ENCODE measurements at places on chromosomes 16 and 17.

DNA sequence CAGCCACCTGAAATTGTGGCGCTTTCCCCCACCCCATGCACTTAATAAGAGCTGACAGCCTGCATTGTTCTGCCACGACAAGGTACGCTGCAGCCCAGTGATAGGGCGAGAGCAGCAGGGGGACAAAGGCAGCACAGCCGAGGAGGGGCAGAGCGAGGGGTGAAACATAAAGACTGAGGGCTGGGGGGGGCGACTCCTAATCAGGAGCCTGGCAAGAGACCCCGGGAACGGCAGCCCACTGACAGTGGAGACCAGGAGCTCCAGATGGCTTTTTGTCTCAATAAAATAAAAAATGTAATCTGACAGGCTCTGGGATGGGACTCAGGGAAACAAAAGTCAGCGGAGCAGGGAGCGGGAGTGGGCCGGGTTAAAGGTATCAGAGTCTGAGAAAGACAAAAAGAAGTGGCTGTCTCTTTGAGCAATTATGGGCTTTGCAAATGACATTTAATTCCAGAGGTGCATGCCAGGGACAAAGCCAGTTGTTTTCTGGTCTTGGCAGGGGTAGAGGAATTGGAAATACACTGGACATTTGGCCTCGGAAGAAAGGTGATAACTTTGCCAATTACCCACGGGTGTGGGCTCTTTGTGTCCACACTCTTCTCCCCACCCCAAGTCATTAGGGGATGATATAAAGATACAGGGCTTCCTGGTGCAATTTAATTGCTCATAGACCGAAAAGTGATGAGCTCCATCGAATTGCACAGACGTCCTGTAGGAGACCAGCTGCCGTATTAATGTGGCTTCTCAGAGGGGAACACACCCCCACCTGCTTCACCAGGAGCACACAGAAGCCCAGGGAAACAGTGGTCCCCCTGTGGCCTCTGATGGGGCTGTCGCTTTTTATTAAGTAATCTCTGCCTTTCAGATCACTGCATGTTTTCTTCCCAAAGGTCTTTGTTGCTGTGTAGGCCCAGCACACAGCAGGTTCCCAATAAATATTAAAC lies 17.6 kb upstream of the CCDC182 start:
- no peak for DNase-seq

- no peak for DNase-seq
Measured at GRCh38 chr16:89261691-89262563, 44.4 kb downstream of the ZNF778 start.

DNA sequence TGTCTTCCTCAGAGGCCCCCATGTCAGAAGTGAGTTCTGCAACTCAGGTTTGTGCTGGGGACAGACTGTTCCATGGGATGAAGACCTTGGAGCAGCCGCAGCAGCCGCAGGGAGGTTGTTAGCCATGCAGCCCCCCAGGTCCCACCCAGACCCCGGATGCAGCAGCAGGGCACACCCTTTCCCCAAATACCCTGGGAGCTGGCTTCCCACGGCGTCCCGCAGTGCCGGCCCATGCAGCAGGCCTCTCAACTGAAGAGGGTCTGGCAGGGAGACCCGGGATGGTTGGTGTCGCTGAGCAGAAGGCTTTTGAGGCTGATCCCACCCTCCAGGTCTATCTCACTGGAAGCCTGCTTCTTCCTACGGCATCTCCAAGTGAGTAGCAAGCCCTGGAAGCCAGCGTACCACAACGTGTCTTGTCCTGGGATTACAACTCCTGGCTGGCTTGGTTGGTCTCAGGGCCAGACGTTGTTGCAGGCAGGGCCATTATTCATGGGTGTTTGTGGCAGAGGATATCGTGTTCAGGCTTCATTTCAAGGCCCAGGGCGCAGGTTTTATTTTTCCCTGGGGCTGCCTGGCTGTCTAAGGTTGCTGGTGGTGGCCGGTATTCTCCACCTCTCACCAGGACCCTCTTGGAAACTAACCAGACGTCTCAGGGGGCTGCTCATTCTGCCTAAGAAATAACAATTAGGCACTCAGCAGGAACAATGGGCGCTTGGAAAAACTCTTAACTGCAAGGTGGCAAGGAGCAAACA lies 223.2 kb downstream of the C16orf95 start:
- no peak for DNase-seq

- DNase-seq: peak; percentile 35
Measured at GRCh38 chr17:82475458-82475857, 16.9 kb downstream of the NARF start.

DNA sequence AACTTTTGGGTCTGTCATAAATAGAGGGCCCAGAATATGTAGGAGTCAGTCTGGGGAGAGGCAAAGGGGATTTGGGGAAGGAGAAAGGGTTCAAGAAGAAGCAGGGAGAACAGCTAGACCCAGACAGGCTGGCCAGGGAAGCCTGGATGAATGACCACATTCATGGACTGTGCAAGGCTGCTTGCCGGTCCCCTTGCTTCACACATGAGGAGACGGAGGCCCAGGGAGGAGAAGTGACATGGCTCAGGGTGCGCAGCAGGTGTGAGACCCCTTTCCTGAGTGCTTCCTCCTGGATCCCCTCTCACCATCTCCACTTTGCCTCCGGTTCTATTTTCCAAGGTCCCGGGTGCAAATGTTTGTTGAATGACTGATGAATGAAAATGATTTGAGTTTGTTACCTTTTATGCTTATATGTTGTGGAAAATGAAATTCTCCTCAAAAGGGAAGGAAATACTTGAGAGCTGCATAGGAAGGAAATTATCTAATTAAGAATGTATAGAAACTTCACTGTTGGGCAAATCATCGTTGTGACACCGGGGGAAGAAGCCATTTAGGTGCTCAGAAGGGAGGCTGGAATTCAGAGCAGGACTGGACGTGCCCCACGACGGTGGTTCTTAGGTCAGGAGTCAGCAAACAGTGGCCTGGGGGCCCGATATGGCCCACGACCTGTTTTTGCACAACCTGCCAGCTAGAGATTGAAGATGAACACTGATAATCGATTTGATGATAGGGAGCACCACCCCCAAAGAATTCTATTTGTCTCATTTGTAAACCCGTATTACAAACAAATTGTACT lies 559 bp downstream of the ITGAM start:
- no peak for DNase-seq

GRCh38 chr16:17780181-17780580 lies 309.4 kb upstream of the XYLT1 start:
- DNase-seq: peak; percentile 61

DNA sequence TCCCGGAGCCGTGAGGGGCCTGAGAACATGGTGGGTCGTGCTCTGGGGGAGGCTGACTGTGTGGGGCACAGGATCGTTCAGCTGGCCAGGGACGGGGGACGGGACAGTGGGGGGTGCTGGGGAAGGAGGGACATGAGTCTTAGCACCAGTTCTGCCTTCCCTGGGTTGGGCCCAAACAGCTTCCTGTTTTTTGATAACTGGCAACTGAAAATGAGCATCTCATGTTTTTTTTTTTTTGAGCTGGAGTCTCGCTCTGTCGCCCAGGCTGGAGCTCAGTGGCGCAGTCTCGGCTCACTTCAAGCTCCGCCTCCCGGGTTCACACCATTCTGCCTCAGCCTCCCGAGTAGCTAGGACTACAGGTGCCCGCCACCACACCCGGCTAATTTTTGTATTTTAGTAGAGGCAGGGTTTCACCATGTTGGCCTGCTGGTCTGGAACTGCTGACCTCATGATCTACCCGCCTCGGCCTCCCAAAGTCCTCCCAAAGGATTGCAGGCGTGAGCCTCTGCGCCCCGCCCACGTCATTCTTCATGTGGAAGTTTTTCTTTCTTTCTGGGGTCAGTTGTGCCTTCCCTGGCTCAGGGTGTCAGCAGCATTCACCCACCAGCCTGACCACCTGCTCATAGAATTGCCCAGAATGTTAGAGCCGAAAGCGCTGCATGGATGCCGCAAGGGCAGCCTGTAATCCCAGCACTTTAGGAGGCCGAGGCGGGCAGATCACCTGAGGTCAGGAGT lies 6.4 kb downstream of the ASPSCR1 start:
- DNase-seq: no peak

DNA sequence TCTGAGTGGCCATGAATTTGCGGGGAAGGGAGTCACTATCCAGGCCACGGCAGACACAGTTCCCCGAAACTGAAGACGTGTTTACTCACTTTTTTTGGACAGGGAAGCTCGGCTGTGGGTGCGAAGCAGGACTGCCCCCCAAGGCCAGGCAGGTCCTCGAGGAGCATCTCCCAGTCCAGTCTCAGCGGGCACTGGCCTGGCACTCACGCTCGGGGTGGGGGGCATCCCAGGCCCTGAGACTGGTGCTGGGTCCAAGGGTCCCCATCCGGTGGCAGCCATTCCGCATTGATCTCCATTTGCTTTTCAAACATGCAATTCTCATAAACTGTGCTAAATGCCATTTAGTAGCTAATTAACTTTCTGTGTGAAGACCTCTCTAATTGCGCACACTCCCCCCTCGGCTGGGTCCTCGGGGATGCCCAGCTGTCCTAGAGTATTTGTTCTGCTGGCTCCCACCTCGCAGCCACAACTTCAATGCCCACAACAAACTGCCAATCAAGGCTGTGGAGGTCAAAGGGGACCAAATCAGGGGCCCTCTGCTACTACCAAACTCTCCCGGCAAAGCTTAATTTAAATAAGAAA lies 50.2 kb downstream of the TBC1D16 start:
- no peak for DNase-seq

DNA sequence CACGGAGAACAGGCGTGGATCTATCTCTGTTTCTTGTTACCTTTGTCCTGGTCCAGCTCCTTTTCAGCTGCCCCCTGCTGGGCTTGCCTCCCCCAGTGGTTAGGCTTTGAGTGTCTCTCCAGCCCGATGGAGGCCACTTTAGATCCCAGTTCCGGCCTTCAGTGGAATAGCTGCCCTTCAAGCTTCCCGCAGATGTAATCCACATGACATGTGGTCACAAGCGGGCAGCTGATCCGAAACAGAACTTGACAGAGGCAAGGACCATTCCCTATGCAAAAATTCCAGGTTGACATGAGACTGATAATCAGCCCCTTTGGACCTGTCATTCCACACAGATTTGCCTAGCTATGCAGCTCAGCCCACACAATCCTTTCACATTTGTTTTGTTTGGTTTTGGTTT lies 40.6 kb upstream of the AQP8 start:
- no peak for DNase-seq

- DNase-seq: no peak
Measured at GRCh38 chr16:8713635-8714172, 39.3 kb downstream of the ABAT start.

DNA sequence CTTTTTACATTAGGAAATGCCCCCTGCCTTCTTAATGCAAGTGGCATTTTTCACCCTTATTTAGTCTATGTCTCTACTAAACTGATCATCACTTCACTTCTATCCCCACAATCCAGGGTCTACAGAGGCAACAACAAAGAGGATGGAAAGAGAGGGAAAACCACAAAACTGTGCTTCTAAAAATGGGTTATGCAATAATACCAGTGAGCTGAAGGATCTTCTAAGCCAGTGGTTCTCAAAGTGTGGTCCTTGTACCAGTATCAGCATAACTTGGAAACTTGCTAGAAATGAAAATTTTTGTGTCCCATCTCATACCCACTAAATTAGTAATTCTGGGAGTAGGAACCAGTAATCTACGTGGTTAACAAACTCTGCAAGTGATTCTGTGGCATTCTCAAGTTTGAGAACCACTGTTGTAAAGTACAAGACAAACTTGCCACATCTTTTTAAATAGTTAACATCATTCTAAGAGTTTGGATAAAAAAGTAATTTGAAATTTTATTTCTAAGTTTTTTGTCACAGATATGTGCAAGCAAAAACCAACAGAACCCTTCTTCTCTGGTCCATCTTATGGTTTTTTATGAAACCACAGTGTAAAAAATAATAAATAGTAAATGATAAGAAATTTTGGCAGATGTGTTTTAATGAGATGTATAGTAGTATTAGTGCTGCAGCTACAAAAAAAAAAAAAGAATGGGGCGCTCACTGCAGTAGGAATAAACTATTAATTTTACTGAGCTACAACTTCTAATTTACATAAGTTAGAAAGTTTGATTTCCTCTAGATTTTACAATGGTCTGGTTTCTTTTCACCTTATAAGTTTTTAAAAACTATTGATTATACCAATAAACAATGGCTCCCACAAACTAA lies 16.2 kb downstream of the CDC27 start:
- DNase-seq: peak; percentile 12

- peak; percentile 45 for DNase-seq
Measured at GRCh38 chr17:82775001-82775823, 23.3 kb downstream of the TBCD start.

DNA sequence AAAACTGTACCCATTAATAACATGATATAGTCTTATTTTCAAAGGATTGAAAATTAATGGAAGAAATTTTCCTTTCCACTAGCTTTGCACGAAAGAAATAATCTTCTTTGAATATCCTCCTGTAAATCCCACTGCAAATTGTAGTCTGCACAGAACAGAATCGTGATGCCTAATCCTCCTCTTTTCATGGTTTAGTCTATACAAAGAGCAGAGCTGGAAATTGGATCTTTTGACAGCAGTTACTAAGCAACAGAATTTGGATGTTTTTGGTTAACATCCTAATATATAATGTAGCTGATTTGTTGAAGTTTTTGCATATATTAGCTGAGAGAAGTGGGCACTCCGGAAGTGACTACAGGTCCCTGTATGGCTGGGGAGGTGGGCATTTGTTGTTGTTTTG lies 98.6 kb downstream of the WNT3 start:
- no peak for DNase-seq

GRCh38 chr17:40321961-40322357 lies 13.0 kb downstream of the RARA start:
- DNase-seq: peak; percentile 44

DNA sequence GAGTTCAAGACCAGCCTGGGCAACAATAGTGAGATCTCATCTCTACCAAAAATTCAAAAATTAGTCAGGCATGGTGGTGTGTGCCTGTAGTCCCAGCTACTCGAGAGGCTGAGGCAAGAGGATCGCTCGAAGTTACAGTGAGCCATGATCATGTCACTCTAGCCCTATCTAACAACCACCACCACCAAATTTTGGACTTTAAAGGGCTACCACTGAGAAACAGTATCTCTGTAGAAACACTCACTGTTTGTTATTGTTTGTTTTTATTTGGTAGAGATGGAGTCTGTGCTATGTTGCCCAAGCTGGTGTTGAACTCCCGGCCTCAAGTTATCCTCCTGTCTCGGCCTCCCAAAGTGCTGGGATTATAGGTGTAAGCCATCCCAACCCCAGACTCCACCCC lies 1.3 kb upstream of the UBALD2 start:
- DNase-seq: no peak

- no peak for DNase-seq
Measured at GRCh38 chr16:83136924-83137323, 510.2 kb downstream of the CDH13 start.

- peak; percentile 72 for DNase-seq
Measured at GRCh38 chr16:24689128-24689527, 40.3 kb upstream of the TNRC6A start.

DNA sequence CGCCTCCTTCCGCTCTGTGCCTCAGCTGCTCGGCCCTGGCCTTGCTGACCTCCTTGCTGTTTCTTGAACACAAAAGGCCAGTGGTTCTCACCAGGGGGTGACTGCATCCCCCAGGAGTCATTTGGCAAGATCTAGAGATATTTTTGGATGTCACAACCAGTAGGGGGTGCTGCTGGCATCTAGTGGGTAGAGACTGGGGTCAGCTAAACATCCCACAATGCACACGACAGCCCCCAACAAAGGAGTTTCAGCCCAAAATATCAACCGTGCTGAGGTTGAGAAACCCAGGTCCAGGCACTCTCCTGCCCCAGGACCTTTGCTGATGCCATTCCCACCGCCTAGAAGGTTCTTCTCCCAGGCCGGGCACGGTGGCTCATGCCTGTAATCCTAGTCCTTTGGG lies 39.7 kb downstream of the ABCC6 start:
- DNase-seq: no peak

Data from fibroblast of skin of scalp (primary cell).